ENCODE measurements at places on chromosomes 5 and 9. TPM values are rescaled to one million over a fixed set of nuclear protein-coding genes. Genes with fewer than 3 reads are reported as not detected.

DNA sequence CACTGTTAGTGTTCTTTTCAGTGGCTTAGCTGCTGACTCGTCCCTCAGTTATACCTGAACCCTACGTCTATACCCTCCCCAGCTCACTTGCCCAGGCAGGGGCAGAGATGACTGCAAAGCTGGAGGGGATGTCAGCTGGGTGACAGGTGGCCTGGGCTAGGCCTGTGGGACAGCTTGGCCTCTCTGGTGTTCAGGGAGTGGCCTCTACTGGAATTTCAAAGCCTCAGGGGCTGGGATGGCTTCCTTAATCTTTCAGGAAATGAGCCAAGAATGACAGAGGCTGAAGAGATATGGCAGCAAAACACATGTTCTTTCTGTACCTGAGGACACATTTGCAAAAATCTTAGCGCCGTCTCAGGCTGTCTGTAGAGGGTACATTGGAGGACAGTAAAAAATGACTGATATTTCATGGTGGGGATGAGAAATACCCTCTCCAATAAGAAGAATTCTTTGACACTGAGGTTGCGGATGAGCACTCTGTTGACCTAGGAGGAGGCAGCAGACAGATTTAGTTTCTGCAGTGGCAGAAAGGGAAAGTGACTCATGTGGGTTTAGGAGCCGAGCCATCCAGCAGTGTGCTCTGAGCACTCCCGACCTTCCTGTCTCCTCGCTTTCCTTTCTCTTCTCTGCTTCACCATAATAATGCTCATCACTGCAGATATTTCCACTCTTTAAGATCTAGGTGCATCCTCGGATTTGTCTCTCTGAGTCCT is 54.4 kb downstream of the ENTREP1 start:
- H3K4me3 ChIP-seq = no peak overlapping the region
- DNase-seq = no peak
- H3K27ac ChIP-seq = no peak overlapping the region
- no peaks in the 10 kb centered on the region for H3K4me1 ChIP-seq
- H3K36me3 ChIP-seq = no peaks in the 10 kb centered on the region

- H3K36me3 ChIP-seq = no peaks in the 10 kb centered on the region
- no peak overlapping the region for H3K27ac ChIP-seq
- H3K27me3 ChIP-seq = no peaks in the 10 kb centered on the region
- H3K4me3 ChIP-seq = no peak overlapping the region
- no peak for DNase-seq
These were observed 107.4 kb downstream of the SNX18 start for GRCh38 chr5:54624805-54625568.

- H3K27ac ChIP-seq = no peak overlapping the region
- peaks cover 5% of the 10 kb centered on the region for H3K27me3 ChIP-seq
- no peak for DNase-seq
- H3K4me3 ChIP-seq = no peak overlapping the region
These were observed 19.1 kb downstream of the TPPP start for GRCh38 chr5:673831-674629.

Gene RNF180
- total RNA-seq = not detected

Gene FSTL4
- 0.42 TPM for total RNA-seq

Data from activated CD4-positive, alpha-beta T cell treated with anti-CD3 and anti-CD28 coated beads, Interleukin-2, amount 10 ng/mL, durations not matched to agents 24 days and 14 days (primary cell).